ENCODE measurements at places on chromosomes 3 and 15.

GRCh38 chr3:23785882-23786281, 19.9 kb upstream of the UBE2E1 start:
- no peak for DNase-seq

DNA sequence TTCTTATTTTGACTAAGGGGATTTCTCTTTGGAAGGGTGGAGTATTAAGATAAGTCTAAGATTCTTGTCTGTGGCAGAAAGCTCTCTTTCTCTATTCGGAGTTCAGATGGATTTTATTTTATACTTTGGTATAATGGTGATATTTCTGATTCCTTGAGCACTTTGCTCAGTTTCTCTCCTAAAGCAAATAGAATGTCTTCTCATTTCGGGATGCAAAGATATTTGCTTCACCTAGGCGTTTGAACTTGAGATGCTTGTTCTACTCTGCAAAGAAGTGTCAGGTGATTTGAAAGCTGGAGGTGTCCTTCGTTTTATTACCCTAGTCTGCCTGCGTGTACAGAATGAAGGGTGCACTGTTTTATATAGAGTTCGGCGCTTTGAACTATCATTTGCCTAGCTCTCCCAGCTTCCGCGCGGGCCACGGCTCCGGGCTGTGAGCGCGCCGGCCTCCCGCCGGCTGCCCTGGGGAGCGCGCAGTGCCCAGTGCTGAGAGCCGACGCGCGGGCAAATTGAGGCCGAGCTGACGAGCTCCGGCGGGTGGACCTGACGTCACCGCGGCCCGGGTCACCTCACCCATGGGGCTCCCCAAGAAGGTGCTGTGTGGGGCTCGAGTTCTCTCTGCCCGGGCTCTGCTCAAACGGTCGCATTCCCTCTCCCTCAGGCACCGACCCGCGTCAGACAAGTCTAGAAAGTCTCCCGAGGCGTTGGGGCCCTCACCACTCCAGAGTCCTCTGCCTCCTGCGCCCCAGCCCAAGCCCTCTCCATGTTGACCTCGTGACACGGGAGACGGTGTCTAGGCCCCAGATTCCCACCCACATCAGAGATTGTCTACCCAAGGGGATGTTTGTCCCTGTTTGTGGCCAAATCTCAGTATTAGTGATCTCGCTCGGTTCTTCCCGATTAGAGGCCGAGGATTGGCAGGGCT, 7.5 kb downstream of the SOX2 start:
- no peak for DNase-seq

DNA sequence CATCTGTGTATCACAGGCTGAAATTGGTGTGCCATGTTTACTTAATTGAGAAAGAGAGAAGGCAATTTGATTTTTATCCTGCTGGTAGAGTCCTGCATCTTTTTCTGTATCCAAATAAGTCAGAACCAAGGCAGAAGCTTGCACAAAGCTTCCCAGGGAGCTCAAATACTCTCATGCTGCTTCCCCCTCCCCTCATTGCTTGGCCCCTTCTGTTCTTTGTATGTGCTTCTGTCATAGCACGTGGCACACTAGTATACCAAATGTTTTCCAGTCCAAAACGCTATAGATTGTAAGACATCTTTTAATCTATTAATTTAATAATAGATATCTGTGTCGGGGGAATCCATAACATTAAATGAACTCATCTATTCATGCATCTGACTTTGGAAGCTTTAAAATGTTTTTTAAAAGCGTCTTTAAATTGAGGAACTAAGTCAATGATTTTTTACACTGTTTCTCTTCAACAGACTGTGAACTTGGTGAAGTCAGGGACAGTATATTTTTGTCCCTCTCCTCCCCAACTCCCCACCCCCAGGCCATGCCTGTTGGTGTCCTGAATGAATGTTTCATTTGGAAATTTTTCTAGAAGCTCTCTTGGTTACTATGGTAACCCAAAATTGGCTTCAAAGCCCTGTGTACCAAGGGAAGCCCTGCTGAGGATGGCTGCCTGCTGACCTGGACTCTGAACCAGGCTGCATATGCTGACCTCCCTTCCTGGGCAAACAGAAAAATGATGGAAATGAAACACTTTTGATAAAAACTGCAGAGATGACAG, 26.2 kb upstream of the SLC35G2 start:
- DNase-seq = no peak

GRCh38 chr3:99974989-99975388, 139.3 kb downstream of the FILIP1L start:
- no peak for DNase-seq

GRCh38 chr3:149019580-149019979, 28.2 kb downstream of the GYG1 start:
- DNase-seq = no peak

GRCh38 chr3:13276438-13277195, 143.5 kb downstream of the NUP210 start:
- no peak for DNase-seq

GRCh38 chr15:89936051-89936785, 23.5 kb upstream of the ARPIN start:
- no peak for DNase-seq
